ENCODE measurements at places on chromosomes 1 and 21.

- no peak for DNase-seq
Observed at GRCh38 chr1:71645015-71645414, 564.2 kb upstream of the ZRANB2 start.

DNA sequence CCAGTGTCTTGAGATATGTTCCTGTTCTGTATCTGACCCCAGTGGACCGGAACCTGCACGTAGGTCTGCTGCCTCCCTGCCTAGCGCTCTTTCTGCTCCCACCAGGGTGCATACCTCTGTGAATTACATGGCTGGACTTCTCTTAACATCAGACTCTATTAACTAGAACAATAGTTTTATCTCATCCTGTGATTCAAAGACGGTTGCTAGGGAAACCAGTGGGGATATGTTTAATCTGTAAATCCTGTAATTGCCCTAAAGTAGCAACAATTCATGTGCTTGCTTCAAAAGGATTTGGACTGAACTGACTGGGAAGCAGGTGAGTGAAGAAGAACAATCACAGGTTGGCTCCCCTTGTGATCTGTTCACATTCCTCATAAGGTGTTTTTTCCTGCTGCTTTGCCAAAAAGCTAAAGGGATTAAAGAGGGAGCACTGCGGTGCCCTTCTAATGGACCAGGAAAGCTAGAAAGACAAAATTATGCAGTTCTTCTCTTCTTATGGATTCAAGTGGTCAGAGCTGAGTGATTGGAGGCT, 52.7 kb upstream of the DIRAS3 start:
- no peak for DNase-seq

DNA sequence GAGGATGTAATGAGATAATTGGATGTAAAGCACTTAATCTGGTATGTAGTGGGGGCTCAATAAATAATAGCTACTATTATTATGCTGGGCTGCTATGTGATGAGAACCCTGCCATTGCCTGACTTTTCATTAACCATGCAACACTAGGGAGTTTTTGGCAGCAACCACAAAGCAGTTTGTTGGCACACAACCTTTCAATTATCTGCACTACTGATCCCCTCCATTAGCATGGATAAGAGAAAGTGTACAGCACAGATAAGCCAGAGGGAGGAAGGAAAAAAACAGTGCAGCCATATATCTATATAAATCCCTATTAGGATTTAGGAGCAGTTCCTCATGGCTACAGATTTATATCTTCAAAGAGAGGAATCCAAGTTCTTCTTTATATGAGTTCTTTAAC, 498.5 kb downstream of the NUF2 start:
- no peak for DNase-seq

- DNase-seq: peak; percentile 25
Observed at GRCh38 chr1:109296782-109297181, 10.0 kb downstream of the MYBPHL start.

- peak; percentile 28 for DNase-seq
Observed at GRCh38 chr1:36083635-36084496, at the start of gene TEKT2. TEKT2 (plus strand) TSS chr1:36084094; CDS start chr1:36084922, 828 bp downstream.

DNA sequence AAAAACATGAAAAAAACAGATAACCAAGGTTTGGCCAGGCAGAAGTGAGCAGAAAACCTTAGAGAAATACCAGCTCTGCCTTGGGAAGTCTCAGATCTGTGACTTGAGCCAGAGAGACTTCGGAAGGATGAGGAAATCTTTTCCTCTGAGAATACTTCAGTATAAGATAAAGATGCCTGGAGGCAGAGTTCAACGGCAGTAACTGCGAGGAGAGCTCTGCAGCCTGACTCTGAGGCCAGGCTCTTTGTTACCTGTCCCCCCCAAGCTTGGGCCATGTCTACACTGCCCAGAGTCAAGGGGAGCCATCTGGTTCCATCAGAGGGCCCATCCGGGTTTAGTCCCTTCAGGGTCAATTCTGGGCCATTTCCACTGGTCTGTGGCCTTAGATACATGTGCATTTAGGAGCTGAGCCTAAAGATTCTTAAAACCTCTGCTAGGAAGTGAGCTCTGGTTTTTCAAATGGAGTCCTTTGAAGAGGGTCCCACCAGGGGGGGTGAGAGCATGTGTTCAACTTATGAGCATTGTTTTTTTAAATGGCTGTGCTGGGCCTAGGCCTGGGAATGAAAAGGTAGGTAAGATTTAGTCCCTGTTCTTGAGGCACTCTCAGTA, 8.7 kb downstream of the KIRREL1 start:
- DNase-seq: no peak

DNA sequence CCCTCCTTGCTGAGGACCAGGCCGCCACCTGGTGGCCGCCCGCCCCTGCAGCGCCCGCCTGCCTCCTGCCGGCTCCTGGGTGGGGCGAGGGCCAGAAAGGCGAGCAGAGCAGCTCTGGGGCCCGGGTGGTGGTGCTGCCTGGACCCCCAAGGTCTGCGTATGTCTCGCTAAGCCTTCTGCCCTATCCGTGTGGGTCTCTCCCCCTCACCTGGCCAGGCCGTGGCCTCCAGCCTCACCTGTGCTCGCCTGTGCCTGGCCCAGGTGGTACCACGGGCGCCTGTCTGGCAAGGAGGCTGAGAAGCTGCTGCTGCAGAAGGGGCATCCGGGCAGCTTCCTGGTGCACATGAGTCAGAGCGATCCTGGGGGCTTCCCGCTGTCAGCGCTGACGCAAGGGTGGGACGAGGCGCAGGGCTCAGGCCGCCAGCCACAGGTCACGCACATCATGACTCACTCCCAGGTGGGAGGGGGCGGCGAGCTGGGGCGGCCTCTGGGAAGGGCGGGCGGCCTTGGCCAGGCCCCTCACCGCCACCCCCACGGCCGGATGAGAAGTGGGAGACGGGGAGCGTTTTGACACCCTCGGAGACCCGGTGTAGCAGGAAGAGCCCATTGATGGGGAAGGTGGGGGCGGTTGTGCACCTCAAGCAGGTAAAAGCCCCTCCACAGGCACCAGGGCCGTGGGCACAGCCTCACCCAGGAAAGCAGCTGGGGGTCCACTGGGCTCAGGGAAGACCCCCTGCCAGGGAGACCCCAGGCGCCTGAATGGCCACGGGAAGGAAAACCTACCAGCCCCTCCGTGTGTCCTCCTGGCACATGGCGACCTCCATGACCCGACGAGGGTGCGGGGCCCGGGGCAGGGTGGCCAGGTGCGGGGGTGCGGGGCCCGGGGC, 9.9 kb downstream of the RNF223 start:
- no peak for DNase-seq

DNA sequence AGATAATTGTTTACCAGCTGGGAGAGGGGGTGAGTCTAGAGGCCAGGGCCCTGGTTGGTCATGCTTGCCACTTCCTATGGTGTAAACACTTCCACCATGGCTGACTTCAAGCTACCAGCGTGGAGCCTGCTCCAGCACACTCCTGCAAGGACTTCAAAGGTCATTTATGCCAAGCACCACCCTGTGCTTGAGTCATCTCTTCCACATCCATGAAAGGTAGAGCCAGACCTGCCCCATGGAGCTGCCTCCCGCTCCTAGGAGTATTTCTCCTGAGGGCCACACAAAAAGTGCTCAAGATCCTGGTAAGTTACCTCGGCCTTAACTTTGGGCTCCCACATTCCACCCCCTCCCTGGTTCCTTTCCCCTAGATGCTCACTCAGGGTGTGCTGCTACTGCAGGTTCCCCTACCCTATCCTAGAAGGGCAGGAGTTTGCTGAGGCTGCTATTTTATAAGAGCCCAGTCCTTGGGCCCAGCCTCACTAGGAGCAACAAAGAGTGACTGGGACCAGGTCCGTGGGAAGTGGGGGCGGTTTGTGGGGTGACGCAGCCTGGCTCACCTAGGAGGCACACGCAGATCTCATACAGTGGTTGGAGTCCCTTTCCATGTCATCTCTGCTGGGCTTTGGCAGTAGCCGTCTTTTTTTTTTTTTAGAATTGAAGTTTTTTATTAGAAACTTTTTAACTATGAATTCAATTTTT, 2.4 kb downstream of the RAB7B start:
- DNase-seq: no peak

GRCh38 chr1:198620951-198621824, 17.7 kb upstream of the PTPRC start:
- DNase-seq: no peak

DNA sequence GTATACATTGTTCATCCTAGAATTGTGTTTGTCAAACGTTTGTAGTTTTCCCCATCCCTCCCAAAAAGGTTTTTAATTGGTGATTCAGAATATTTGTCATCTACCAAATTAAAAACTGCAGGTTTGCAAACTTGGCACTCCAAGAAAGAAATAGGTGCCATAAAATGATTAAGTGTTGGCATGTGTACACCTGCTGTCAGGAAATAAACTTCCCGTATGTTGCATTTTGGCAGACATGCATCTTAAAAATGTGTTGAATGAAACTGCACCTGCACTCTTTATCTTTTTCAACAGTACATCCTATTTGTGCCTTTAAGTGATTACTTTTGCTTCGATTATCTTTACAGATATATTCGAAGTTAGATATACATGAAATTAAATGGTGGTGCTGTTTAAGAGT, 7.3 kb downstream of the B3GALT2 start:
- no peak for DNase-seq

DNA sequence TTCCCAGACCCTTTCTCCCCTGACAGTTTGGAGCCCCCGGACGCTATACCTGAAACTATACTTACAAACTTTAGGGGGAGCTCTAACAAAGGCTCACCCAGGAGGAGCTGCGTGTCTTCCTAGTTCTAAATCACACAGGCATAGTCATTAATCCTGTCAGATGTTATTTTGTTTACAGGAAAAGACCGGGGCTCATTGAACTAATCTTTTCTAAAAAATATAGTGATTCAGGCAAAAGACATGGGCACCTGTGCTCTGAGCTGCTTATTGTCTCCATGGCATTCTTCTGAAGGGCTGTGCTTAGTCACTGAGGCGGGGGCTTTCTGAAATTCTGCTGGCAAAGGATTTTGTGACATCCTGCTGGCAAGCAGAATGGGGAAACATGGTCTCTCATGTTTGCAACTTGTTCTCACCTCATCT, 1577.0 kb downstream of the NCAM2 start:
- no peak for DNase-seq

GRCh38 chr1:229047840-229048620, 222.9 kb upstream of the RAB4A start:
- no peak for DNase-seq

- DNase-seq: no peak
Observed at GRCh38 chr1:27627061-27627460, 7.9 kb downstream of the FGR start.

DNA sequence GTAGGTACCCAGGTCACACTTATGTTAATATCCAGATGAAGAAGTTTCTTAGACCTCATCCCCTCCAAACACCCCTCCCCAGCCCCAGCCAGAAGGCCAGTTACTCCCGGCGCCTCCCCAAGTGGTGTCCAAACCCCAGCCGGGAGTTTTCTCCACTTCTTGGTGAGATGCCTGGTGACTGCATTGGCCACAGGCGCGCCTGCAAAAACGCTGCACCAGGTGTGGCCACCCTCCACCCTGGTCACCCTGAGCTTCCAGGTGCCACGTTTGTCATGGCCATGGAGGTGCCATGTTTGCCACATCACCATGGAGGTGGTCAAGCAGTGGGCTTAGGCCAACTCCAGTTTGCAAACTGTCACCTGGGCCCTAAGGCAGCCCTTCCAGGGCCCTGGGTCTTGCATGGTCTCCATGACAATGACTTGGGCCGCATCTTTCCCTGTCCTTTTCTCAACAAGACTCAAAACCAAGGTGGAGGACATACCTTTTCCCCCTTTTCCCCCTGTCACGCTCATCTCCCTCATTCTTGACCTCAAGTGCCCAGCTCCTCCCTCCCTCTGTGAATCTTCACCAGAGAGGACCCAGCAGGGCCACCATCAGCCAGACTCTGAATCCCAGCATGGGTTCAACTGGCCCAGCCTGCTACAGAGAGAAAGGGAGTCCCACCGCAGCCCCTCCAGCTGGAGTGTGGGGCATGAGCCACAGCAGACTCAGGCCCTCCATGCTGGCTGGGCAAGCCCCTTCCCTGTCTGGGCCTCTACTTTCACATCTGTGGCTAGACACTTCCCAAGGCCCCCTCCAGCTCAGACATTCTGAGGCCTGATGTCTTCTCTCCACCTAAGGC, 125.9 kb upstream of the ZBTB40 start:
- no peak for DNase-seq

DNA sequence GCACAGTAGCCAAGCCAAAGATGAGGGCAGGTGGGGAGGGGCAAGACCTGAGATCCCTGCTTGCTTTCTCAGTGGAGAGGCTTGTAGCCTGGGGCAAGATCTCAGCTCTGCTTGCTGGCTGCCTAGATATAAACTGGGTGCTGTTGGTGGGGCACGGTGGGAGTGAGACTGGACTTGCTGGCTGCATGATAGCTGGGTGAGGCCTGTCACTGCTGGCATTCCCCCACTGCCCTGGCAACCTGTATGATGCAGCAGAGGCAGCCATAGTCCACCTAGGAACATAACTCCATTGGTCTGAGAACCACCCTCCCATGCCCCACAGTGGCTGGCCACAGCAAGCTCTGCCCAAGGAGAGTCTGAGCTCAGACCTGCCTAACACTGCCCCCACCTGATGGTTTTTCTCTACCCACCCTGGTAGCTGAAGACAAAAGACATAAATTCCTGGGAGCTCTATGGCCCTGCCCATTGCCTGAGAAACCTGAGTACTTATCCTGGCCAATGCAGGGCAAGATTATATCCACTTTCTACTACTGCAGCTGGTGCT, 261.9 kb upstream of the DEPDC1 start:
- DNase-seq: no peak

- DNase-seq: no peak
Observed at GRCh38 chr1:3052501-3052900, 16.5 kb upstream of the PRDM16 start.

- DNase-seq: no peak
Observed at GRCh38 chr1:212179394-212180076, 105.7 kb upstream of the PPP2R5A start.

GRCh38 chr1:175514387-175514953, 228.9 kb downstream of the TNR start:
- DNase-seq: no peak

DNA sequence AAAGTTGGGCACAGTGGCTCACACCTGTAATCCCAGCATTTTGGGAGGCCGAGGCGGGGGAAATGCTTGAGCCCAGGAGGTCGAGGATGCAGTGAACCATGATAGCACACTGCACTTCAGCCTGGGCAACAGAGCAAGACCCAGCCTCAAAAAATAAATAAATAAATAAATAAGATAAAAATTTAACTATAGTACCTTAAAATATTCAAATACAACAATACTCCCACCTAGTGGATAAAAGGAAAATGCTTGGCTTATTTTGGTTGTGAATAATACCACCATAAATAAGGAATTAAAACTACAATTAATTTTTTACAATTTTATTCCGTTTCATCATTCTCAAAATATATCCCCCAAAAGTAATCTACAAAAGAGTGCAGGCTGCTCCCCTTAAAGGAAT, 8.1 kb downstream of the PSMG1 start:
- DNase-seq: no peak

DNA sequence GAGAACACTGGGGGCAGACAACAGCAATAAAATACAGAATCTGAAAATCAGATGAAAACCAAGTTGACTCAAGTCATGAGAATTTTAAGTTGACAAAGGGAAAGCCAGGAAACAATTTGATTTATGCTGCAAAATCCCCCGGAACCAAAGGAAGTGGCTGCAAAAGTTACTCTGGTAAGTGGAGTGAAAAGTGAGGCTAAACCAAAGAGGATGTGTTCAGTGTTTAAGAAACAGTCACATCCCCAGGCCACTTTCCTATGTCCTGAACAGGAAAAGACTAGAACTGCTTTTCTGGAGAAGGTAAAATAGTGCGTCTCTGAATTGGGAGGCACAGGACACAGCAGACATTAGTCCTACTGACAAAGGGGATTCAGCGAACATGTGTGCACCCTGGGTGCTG, 5.9 kb downstream of the TARBP1 start:
- no peak for DNase-seq

- no peak for DNase-seq
Observed at GRCh38 chr1:39214998-39215873, 10.7 kb downstream of the MACF1 start.
